ENCODE measurements at places on chromosomes 4 and X.

GRCh38 chr4:169971456-169972015, 54.7 kb downstream of the MFAP3L start:
- DNase-seq = no peak

DNA sequence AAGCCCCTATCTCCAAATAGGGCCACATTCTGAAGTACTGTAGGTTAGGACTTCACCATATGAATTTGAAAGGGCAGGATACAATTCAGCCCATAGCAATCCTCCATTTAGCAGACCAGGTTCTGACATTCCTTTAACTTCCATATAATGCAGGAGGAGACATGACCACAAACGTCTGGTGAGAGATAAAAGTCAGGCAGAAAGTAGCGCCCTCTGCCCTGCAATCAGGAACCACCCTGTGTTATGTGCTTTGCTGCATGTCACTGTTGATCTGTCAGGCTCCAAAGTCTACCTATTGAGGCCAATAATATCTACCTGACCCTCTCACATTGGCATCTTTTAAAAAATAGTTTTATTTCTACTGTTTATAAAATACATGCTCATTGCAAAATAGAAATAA, 30.2 kb upstream of the SEPSECS start:
- DNase-seq = no peak

- DNase-seq = no peak
These were observed 2.9 kb downstream of the MSANTD1 start for GRCh38 chr4:3251691-3252479.

DNA sequence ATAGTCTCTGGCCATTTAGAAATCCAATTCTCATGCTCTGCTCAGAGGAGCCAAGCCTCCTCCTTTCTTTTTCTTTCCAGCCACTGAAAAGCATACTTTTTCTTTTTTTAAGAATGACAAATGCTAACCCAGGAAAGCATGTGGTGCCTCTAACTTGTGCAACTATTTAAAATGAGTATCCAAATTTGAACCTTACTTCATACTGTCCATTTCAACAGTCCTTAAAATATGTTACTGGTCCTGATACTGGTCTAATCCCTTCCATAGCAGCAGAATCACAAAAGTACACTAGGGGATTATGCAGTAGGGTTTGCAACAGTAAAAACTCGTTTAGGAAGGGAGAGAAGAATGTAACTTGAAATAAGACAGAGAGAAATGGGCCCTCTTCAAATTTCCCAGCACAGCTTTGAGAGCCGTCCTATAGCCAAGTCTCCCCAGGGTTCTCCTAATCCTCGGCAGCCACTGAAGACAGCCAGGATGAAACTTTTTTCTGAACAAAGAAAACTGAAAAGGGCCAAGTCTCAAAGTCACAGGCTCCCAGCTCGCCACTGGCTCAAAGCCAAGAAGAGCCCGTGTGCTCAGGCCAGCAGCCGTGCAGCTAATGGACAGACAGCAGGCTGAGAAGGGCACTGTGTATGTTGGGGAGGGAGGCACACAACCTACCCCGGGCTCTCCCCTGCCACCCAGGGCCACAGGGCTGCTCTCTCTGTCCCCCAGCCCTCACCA, 39.5 kb downstream of the GPC4 start:
- no peak for DNase-seq

DNA sequence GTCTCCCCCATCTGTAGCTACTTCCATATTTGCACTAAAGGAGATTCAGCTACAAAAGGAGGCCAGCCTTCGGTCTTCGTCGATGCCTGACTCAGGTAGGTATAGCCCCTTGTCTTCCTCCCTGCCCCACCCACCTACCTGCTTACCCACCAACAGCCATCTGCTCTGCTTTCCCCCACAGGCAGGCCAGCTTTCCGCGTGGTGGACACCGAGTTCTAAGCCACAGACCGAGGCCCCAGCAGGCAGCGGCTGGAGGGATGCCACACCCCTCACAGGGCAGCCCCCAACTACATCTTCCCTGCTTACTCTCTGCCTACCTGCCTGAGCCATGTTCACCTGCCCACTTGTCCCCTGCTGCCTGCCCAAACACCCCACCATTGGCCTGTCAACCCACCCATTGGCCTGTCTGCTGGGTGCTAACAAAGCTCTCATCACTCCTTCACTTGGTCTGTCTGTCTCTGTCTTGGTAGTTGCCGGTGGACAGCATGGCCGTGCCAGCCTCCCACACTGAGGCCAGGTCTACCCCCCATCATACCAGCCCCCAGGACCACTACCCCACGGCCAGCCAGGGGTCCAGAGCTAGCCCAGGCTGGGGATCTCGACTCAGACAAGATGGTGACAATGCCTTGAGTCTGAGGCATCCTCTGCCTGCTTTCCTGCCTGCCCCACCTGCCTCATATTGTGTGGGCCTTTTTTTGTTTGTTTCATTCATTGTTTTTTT, 4.1 kb upstream of the USP11 start:
- no peak for DNase-seq

DNA sequence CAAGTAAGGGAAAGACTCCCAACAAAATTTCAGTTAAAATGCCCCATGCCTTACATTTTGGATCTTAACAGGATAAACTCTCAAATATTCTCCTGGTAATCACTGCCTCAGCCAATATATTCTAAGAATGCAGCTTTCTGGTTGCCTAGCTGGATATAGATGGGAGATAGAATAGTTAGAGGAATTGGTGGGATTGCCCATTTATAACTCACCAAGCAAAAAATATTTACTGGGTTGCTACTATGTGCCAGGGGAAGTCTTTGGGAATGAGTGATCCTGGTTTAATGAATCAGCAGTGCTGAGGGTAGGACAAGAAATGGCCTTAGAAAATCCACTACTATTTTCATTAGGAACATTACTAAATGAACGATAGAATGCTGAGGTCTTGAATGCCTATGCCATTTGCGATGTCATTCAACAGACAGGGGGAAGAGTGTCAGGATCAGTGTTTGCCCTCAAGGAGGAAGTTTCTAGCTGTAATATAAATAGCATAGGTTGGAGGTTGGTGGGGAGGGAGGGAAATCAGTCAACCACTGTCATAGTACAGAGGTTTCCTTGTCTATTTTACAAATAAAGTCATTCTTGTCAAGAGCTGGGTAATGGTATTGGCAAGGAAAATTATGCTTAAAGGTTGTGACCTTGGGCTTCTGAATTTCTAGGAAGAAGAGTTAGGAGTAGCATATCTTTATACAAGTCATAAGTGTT, 63.5 kb downstream of the ENOPH1 start:
- no peak for DNase-seq

DNA sequence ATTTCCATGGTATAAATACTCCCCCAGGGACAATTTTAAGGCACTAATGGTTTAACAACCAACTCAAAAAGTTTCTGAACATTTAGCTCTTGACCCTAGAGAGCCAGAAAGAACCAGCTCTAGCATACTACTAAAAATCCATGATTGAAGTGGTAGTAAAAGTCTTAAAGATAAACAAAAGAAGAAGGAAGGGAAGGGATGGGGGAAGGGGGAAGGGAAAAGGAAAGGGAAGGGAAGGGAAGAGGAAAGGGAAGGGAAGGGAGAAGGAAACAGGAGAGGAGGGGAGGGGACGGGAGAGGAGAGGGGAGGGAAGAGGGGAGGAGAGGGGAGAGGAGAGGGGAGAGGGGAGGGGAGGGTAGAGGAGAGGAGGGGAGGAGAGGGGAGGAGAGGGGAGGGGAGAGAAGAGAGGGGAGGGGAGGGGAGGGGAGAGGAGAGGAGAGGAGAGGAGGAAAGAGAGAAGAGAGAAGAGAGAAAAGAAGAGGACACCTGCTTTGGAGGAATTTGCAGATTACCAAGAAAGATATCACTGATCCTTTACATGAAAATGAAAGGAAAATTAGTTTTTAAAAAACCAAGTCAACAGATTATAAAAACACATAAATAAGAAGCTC, 26.4 kb upstream of the FAM241A start:
- DNase-seq = no peak

- no peak for DNase-seq
These were observed 93.6 kb upstream of the FTHL17 start for GRCh38 chrX:31165241-31166035.

DNA sequence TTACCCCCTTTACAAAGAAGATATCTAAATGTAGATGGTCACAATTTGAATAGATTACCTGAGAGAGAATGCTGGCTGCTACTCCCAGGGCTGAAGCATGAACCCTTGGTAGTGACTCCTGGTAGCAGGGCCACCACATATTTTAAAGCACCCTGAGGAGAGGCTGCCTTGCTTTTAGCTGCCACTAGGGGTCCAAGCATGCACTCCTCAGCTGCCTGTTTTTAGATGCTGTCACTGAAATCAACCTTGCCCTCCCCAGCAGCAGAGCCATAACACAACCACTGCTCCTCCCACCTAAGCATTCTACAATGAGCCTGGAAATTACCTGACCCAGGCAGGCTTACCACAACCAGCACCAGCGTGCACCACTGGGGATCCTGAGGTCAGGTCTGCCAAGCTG, 850.9 kb downstream of the FAM133A start:
- DNase-seq = no peak

- no peak for DNase-seq
These were observed 808.3 kb downstream of the RPA4 start for GRCh38 chrX:97691901-97692455.

- DNase-seq = no peak
These were observed 855 bp downstream of the GPRASP2 start for GRCh38 chrX:102712981-102713625.

DNA sequence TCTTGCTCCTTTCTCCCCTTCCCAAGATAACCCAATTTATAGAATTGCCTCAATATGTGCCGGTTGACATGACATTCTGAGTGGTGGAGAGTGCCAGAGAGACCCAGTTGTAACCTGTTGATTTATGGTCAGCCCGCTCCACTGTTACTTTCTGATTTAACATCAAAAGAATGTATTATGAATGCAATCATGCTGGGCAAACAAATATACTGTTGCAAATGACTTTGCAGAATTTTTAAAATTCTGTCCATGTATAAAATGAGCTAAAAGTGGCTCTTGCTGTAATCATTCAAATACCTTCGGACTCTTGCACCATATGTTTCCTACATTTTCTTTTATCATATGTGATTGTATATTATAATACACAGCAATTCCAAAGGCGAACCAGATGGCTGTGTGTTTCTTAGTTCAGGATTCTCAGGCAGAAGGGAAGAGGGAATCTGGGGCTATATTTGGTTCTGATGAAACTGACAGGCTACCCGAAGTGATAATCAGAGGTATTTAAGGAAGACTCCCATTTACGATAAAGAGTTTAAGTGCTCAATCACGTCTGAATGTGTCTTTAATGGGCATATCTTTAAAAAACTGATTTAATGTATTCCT, 131.7 kb downstream of the CLCN4 start:
- no peak for DNase-seq
